ENCODE measurements at places on chromosomes 6 and 20. TPM values are rescaled to one million over a fixed set of nuclear protein-coding genes. Genes with fewer than 3 reads are reported as not detected.

Gene INSM1
- not detected for total RNA-seq

Gene SOX18
- not detected for total RNA-seq

Gene RNGTT
- 29.1 TPM for total RNA-seq

Gene AK9
- 26.5 TPM for total RNA-seq

GRCh38 chr6:134316733-134317431, 1.0 kb downstream of the SGK1 start:
- no peak for DNase-seq

DNA sequence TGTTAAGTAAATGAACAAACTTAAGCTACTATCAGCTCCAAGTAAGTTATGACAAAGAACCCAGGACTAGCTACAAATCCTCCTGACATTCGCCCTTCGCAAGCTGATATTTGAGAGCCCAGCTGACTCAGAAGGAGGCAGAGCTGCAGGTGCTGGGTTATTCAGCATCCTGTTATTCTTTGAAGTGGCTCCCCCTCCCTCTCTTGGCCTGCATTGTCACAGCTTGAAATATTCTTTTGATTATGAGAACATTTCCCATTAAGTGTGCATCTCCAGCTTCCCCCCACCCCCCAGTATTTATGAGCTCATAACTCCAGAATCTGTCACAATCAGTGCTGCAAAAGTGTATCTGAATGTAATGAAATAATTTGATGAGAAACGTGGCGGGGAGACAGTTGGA, 78.8 kb upstream of the RALY start:
- no peak for DNase-seq

DNA sequence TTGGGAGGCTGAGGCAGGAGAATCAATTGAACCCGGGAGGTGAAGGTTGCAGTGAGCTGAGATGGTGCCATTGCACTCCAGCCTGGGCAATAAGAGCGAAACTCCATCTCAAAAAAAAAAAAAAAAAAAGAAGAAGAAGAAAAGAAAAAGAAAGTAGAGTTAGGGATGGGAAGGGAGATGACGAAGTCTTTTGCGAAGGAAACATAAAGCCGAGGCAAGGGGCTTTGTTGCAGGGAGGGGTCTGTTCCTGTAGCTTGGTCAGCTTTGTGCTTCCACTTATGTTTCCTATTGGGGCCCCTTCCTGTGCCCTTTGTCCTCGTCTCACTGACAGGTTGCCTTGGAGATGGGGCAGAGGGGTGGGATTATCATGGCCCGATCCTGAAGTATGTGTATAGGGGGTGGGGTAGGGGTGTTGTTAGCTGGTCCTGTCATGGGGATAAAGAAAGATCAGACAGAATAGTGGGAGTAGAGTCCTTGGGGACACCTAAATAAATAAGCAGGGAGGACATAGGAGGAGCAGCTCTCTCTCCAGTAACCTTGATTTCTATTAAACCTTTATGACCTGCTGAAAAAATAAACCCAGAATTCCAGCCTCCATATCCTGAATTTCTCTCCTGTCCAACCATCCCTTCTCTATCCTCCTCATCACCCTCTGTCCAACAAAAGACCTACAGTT, 1.1 kb upstream of the CLIC1 start:
- peak; percentile 53 for DNase-seq

Measured in B cell (primary cell).